BJ (cell line): ENCODE measurements at places on chromosomes 5 and 9.

DNA sequence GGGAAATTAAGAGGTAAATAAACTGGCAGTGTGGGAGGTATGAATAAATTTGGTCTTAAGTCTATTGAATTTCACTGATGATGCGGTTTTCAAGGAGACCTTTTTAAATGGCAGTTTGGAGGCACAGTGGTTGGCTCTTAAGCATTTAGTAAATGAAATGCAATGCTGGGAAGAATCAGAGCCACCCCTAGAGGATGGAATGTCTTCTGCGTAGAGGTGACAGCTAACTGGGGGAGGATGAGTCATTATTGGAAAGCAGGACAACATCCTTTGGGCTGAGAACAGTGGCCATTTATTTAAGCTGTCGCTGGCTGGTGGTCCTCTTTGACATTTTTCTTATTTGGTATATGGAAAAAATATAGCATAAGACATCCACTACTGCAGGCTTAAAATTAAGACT is 163.2 kb downstream of the SH3GL2 start:
- DNase-seq = no peak

GRCh38 chr5:95808686-95809413 is 13.7 kb downstream of the GLRX start:
- DNase-seq = no peak

DNA sequence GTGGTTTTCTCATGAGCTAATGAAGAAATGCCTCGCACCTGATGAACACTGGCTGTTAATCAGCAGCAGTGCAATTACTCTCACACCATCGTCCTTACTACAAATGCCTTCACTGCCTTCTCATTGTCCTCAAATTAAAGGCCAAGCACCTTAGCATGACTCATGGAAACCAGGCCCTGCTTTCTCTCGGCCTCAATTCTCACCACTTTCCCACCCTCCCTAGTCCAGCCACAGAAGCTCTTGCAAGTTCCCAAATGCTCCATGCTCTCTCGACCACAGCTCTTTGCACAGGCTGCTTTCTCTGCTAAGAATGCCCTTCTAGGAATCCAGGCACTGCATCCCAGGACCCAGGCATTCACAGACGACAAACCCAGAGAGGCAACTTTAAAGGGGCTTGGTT is 94.6 kb upstream of the KLF4 start:
- DNase-seq = no peak

DNA sequence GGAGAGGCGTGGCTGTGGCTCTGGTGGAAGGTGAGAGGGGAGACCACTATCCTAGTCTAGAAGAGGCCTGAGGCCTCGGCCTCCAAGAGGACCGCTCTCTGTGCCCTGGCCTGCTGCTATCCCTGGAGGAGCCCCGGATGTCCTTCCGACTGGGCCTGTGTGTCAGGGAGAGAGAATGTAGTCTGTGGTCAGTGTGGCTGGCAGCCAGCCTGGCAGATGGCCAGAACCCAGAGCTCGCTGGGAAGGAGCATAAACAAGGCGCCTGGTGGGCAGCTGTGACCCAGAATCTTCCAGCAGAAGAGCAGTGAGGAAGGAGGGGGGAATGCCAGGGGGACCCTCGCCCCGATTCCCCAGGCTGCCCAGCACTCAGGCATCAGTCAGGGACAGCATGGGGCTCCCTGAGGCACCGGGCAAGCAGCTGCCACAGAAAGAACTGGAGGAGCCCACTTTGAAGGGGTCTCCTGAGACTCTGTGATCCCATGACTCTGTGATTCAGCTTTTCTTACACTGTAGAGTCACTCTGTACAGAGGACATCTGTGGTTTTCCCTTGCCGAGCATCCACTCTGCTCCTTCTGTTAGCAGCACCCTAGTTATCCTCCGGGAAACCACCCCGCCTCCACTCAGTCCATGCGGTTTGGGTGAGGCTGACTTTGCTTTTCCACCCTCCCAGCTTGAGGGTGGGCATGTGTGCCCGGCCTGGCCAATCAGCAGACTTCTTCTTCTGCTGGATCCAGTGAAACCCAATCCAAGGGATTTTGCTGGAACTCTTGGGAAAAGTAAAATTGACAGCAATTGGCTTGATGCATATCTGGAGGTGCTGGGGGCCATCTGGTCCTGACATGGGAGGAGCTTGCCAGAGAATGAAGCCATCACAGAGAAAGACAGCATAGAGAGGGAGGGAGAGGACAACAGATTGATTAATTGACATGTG is 46.2 kb upstream of the PWWP2A start:
- peak; percentile 94 for DNase-seq

DNA sequence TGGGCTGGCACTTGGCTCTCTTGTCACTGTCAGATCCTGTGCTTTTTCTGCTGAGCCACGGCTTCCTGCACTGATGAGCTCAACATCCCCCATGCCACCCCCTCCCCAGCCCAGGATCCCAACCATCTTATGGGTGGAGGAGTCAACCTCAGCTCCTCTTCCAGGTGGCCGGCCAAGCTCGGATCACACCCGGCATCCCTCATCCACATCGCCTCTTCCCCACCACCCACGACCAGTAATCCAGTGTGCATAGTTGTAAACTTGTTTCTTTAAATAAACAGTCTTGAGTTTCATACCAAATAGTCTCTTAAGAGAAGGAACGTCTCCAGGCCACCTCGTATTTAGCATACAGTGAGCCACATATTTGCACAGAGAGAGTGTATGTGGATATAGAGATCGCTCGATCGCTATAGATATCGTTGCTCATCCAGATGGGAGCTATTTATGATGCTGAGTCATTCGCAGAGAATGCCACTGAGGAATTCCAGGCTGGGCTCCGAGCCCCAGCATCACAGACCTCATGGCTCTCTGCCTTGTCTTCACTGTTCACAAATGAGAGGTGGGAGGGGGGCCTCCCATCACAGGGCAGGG is 61.8 kb upstream of the CPLX2 start:
- DNase-seq = peak; percentile 86

DNA sequence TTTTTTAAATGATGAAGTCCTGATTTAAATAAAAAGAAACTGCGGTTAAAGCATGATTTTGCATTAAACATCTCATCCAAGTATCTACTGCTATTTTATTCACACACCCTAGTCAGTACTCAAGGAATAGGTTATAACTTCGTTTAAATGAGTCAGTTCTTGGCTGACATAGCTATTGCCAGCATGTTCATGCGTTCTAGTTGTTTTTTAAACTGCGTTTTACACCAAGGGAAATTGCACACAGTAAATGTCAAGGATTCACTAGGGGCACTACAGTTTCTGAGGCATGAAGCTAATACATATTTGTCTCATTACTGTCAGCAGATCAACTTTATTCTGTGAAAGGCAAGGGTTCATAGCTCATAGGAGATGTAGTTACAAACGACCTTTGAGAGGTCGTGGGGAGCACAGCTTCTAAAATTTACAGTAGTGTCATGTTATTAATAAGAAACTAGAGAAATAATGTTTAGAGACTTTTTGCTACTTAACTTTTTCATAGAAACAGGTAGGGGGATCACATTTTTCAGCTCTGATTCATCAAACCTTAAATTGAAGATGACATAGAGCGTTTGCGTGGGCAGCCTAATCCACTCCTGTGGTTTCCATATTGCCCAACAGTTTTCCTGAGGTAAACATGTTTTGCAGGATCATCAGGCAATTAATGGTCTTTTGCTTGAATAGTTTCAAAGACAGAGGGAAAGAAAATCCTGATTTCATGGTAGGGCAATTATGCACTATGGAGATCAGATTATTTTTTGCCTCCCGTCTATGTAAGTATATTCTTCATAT is 2222.7 kb upstream of the WWC1 start:
- DNase-seq = no peak

DNA sequence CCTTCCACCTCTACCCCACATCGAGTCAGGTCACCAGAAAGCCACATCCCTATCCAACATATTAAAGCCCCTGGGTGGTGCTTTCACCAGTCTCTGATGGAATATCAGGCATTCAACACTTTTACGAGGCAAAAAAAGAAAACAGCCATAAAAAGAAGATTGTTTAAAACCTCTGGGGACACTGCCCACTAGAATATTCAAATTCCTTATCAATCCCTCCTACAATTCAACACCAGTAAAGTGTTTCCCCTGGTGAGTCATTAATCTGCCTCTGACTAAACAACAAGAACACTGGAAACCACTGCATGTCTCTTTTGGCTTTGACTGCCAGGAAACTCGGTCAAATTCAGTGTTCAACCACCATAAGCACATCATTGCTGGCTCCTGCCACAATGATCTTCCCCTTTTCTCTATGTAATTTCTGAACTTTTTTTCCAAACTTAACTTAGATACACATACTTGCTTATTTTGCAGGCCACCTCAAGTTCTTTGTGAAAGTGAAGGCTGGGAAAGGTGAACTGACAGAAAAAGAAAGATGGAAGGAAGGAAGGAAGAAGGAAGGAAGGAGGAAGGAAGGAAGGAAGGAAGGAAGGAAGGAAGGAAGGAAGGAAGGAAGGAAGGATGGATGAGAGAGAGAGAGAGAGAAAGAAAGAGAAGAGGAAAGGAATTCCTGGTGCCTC is 105.3 kb downstream of the PAX5 start:
- no peak for DNase-seq

DNA sequence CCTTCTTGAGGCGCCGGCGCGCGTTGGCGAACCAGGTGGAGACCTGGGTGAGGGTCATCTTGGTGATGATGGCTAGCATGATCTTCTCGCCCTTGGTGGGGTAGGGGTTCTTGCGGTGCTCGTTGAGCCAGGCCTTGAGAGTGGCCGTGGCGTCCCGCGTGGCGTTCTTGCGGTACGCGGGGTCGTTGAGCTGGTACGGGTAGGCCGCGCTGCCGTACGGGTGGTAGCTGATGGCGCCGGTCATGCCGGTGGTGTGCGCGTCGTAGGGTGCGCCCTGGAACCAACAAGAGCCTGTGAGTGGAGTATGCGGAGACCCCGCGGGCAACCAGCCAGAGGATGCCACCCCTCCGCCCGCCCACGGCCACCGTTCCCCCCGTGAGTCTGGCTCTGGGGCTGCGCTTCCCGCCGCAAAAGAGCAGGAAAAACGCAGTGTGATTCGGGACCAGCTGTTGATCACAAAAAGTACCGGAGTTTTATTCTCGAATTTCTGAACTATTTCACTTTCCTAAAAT is 1.9 kb downstream of the IRX2 start:
- DNase-seq = no peak

DNA sequence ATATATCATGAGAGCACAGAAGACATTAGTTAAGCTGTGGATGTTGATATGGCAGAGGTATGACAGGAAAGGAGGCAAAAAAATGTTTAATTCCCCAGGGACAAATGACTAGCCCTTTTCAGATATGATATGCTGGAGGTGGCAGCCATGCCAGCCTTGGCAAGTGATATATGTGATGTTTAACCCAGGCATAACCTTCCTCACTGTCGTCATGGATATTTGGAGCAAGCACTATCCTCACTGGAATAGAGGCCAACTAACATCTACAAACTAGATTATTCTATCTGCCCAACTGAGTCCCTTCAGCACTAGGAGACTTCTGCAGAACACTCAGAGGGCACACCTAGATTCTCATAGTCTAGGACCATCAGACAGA is 27.3 kb upstream of the SLC46A2 start:
- no peak for DNase-seq

- DNase-seq = no peak
Observed at GRCh38 chr5:63564789-63565188, 397.5 kb downstream of the HTR1A start.

GRCh38 chr9:71250581-71250980 is 129.2 kb upstream of the TRPM3 start:
- DNase-seq = no peak

GRCh38 chr5:153456354-153456753 is 34.1 kb upstream of the GRIA1 start:
- no peak for DNase-seq

DNA sequence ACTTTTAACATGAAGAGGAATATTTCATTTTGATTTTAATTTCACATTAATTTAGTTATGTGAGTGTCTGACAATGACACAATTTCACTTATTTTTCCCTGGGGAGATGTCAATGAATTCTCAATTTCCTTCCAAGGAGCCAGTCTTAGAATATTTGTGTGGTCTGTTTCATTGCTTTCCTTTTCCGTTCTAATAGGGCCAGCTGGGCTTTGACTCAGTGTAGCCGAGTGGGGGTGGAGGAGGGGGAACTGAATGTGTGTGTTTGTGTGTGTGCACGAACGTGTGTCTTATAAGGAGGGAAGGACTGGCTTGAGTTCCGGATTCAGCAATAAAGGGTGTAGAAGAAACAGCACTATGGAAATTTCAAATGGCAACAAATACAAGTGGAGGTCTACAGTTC is 100.0 kb downstream of the BASP1 start:
- DNase-seq = no peak

DNA sequence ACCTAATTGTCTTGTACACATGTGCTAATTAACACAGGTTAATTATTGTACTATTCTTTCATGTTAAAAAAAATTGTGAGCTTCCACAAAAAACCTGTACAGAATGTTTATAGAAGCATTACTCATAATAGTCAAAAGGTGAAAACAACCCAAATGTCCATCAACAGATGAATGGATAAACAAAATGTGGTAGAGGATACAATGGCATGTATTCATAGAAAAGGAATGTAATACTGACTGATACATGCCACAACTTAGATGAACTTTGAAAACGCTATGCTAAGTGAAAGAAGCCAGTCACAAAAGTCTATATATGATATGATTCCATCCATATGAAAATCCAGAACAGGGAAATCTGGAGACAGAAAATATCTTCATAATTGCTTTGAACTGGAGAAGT is 25.6 kb downstream of the RRAGA start:
- DNase-seq = no peak

DNA sequence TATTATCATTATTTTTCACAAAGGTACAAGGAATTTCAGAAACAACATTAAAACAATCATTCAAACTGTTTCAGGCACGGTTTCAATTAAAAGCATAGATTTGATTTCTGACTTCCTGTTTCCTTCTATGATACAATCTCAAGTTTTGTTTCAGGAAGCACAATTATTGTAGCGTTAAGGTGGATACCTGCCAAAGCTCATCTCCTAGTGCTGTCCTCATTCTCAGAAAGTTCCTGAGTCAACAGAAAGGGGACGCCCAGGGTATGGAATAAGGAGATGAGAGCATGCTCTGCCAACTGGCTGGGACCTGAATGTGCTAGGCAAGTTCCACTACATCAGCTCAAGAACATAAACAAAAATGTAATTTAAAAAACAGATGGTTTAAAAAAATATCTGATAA is 2.0 kb upstream of the TRIM14 start:
- DNase-seq = no peak

DNA sequence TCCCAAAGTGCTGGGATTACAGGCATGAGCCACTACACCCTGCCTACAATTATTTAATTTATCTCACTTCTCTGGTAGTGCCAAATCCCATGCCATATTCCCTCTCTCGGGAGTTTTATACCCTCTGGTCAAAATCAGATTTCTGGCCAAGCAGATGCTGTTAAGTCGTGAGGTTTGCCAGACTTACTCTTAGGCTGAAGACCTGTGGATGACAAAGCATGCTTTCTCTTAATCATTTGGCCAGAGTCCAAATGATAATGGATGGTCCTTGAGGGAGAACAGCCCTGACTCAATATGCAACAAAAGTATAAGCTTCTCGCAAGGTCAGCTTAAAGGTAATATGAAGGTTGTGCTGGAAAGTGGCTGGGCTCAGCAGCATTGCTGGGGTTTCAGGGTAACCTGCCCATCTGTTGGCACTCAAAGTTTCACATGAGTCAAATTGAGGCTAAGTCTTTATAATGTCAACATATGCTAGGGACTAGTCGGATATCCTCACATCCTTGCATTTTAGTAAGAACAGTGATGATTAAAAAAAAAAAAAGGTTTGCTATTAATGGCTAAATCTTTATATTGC is 280.1 kb downstream of the KIF4B start:
- DNase-seq = no peak

GRCh38 chr5:149754172-149754880 is 24.2 kb downstream of the PPARGC1B start:
- DNase-seq = no peak
